NCI-H1930 (cell line): ENCODE measurements at places on chromosomes 2 and 18.

- DNase-seq: no peak
Observed at GRCh38 chr18:75109319-75109691, 99.6 kb downstream of the PTGR3 start.

DNA sequence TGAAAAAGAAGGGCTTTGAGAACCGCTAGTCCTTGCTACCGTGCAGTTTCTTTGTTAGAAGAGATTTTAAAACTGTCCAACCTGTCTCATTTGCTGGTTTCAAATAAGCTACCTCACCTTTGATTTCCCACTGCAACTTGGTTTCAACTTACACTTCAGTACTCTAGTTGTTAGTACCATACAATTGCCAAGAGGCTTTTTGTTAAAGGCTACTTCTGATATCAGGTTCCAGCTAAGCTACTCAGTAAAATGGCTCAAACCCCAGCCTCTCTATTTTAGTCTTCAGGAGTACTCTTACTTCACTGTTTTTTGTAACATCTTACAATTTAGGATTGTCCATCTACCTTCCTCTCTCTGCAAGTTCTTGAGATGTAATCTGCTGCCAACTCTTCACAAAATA, 91.6 kb downstream of the INO80D start:
- no peak for DNase-seq

DNA sequence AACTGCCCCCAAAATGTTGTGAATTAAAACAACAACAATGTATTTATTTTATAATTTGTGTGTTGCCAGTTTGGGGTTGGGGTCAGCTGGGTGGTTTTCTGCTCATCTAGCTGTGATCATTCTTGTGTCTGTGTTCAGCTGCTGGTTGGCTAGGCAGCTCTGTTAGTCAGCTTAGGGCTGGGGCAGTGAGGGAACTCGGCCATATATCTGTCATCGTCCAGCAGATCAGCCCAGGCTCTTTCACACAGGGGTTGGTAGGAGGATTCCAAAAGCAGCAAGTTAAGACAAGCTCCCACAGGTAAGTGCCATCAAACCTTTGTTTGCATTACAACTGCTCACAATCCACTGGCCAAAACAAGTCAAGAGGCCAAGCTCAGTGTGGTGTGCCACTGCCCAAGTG, 121.5 kb downstream of the LPIN1 start:
- DNase-seq: no peak

- DNase-seq: peak; percentile 48
Observed at GRCh38 chr18:55096263-55096951, 137.1 kb upstream of the CCDC68 start.

- no peak for DNase-seq
Observed at GRCh38 chr2:101361522-101361921, 25.8 kb downstream of the CREG2 start.

DNA sequence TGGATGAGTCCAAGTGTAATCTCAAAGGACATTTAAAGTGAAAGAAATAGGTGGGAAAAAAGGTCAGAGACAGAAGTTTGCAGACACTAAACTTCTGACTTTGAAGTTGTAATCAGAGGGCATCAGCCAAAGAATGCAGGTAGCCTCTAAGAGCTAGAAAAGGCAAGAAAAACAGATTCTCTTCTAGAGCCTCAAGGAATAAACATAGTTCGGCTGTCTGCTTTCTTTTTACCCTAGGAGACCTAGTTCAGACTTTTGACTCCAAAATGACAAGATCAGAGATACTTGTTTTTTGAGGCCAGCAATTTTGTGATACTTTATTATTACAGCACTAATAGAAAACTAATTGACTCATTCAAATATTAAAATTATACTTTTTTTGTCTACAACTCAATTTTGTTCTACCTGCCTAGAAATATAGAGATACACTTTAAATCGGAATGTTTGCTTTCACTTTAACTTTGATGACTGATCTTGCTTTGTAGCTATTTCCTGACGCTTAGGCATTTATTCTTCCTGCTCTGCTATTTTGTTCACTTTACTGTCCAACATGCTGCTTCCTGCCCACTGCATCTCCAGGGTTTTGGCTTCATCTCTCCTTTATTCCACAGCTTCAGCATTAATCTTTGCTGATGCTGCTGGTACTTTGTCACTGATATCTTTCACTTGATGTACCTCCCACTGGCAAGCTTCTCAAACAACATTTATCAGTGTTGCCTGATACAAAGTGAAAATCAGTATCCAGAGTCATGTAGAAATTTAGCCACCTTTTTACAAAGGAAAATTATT, 272.5 kb downstream of the DSEL start:
- DNase-seq: no peak

DNA sequence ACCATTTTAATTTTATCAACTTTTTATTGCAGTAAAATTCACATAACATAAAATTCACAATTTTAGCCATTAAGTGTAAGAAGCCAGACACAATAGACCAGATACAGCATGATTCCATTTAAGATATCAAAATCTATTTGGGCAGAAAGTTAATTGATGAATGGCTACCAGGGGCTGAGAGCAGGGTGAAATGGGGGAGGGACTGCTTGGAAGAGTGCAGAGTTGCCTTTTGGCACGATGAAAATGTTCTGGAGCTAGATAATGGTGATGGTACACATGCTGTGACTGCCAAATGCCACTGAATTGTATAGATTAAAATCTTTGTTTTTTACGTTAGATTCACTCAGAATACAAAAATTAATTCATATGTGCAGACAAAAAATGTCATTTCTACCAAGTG, 289.3 kb upstream of the HNMT start:
- DNase-seq: no peak

GRCh38 chr18:58416704-58417683, 211.9 kb downstream of the ALPK2 start:
- DNase-seq: no peak

DNA sequence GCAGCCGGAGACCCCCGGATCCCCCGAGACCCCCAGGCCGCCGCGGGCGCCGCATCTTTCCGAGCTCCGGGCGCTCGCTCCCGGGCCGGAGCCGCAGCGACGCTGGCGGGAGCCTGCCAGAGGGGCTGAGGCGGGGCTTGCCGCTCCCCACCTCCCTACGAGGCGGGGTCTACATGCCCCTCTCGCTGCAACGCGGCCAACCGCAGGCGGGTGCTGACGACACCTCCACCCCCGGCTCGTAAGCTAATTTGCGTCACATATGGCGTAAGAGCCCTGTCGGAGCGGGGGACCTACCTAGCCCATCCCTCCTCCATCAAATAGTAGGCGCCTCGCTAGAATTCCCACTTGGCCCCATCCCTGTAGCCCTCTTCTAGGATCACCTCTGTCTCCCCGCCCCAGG, at the start of gene PTPRN:
PTPRN (minus strand) TSS at position 124 of the 400 bp plus-strand sequence; CDS start at position 55, 69 bp downstream.
- peak; percentile 89 for DNase-seq

- DNase-seq: no peak
Observed at GRCh38 chr2:47321411-47322031, 81.4 kb upstream of the MSH2 start.

GRCh38 chr2:128472789-128473174, 154.1 kb upstream of the HS6ST1 start:
- no peak for DNase-seq

- DNase-seq: no peak
Observed at GRCh38 chr18:79071037-79071436, 1.8 kb downstream of the ATP9B start.

DNA sequence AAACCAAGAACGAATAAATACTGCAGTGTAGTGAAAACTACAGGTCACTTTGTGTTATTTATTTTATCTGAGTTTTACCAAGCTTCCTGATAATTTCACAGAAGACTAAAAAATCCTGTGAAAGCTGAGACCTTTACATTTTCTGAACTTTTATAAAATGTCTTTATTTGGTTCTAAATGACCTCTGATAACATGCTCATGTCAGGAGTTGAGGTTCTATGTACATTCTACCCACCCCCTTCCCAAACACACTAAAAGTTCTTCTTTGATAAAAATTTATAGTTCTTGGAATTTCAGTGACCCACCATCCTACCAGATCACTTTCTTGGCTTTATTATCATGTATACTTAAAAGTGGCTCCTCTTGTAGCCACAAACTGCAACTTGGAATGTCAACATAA, 463.1 kb downstream of the PIK3C3 start:
- no peak for DNase-seq

GRCh38 chr2:4597400-4597799, 894.0 kb downstream of the DCDC2C start:
- no peak for DNase-seq

- DNase-seq: no peak
Observed at GRCh38 chr2:157480182-157480961, 36.5 kb upstream of the CYTIP start.

- DNase-seq: no peak
Observed at GRCh38 chr2:48112911-48113680, 206.8 kb upstream of the FBXO11 start.

GRCh38 chr2:42830922-42831574, 38.7 kb upstream of the HAAO start:
- no peak for DNase-seq

GRCh38 chr2:209095432-209095831, 328.4 kb upstream of the MAP2 start:
- no peak for DNase-seq

- no peak for DNase-seq
Observed at GRCh38 chr2:233079473-233079877, 19.3 kb downstream of the INPP5D start.

GRCh38 chr2:157191186-157191585, 66.3 kb upstream of the GALNT5 start:
- no peak for DNase-seq

DNA sequence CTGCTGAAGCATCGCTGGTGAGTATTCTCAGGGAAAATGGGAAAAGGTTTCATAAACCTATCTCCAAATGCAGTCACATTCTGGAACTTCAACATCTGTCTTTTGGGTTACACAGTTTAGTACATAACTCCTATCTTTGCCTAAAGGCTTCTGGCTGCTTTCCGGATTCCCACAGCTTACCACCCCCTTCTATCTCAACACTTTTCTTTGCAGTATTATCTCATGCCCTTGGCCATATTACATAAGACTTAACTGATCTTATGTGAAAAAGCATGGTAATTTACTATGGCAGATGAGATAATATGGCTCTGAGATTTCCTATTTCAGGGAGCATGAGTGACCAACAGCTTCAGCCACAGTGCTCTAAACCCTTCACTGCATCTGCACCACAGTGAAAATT, 369.3 kb upstream of the LINC00305 start:
- DNase-seq: no peak

GRCh38 chr2:134778372-134778771, 59.6 kb upstream of the TMEM163 start:
- DNase-seq: no peak

DNA sequence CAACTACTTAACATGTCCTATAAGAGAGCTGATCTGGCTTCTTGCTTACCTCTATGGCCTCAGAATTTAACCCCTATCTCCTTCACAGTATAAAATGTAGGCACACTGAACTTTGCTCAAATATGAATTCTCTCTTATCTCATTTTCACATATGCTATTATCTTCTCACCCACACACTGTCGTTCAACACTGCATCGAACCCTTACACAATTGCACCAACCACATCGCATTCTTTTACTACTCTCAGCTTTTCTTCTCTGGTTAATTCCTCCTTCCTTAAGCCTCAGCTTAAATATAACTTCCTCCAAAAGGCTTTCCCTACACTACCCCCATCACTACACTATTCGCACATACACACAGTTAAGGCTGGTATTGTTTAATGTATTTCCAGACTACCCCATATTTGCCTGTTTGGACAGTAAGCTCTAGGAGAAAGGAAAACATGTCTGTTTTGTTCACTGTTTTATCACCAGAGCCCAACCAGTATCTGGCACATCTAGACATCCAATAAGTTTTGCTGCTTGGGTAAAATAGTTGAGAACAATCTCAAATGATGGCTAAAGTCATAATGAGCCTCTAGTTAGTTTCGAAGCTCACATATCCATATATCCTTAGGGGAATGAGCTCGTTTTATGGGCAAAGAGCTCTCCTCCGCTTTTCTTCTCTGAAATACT, 47.7 kb downstream of the HIBCH start:
- no peak for DNase-seq

DNA sequence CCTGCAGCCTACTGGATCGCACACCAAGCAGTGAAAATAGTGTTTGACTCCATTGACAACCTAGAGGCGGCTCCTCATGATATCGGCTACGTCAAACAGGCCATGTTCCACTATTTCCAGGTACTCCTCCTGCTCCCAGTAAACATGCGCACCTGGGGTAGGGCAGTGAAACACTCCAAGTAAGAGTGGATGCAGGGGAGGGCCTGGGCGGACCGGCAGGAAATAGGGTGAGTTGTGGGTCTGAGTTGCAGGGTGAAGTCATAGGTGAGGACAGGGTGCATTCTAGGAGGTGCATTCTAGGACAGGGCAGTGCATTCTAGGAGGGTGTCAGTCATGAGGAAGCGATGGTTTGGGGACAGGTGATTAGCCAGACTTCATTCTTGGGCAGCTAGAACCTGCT, 5.0 kb downstream of the NAGK start:
- DNase-seq: no peak

DNA sequence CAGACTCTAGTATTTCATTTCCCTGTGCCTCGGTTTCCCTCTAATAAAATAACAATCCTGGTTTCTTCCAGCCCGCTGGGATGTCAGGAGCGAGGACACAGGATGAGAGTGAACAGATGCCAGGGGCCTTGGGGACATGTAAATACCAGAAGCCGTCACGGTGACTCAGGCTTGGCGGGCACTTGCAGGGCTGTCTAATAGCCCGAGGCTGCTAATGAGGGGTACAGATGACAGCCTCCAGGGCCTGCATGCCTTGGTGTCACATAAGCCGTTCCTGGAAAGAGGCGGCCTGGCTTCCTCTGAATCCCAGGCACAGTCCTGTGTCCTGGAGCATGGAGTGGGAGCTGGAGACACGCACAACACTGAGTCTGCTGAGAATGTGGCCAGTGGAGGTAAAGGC, 28.2 kb downstream of the HS1BP3 start:
- no peak for DNase-seq

DNA sequence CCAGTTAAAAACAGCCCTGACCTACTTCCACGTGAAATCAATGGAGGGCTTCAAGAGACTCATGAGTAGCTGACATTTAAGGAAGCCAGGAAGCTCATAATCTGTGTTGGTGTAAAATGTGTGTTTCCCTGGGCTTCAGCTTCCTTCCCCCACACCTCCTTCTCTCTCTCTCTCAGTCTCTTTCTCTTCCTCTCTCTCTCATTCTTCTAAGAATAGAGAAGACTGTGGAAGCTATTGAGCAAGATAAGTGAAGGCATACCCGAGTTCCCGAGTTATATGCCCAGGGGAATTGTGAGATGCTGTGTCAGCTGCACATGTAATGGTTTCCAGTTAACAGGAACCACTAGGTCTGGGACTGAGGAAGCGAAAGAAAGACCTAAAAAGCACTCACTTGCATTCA, 199.4 kb downstream of the NYAP2 start:
- no peak for DNase-seq
